ENCODE measurements at places on chromosomes 5 and 9. TPM values are rescaled to one million over a fixed set of nuclear protein-coding genes. Genes with fewer than 3 reads are reported as not detected.
A peak's percentile ranks its signal among the peaks of the same experiment; 100 is the strongest.

Gene NDST1
- 60.7 TPM for total RNA-seq

Gene ROR2
- 5.7 TPM for total RNA-seq

GRCh38 chr9:105711867-105712266, 17.5 kb downstream of the TMEM38B start:
- peaks cover 2% of the 10 kb centered on the region for H3K4me1 ChIP-seq
- DNase-seq, result no peak
- no peaks in the 10 kb centered on the region for H3K36me3 ChIP-seq
- H3K27ac ChIP-seq, result no peak overlapping the region

Gene MXD3
- total RNA-seq, result 6.6 TPM

DNA sequence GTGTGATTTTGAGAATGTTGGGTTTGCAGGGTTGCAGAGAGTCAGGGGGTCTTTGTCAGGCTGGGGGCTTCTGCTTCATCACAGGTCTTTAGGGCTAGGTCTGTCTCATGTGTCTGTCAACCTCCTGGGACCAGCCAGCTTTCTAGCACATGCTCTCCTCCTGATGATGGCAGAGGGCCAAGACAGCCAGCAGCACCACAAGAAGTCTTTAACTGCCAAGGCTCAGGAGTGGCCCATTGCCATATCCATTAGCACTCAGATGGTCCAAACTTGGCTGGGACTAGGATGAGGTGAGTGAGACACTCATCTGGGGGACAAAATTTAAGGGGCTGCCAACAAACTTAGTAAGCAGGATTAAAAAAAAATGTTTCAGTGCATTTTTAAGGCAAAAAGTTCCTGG, 384.2 kb upstream of the CDH10 start:
- H3K27me3 ChIP-seq, result no peaks in the 10 kb centered on the region
- H3K4me1 ChIP-seq, result no peaks in the 10 kb centered on the region
- no peak overlapping the region for H3K4me3 ChIP-seq
- no peak for DNase-seq

Gene TAF11L11
- total RNA-seq, result not detected

- no peaks in the 10 kb centered on the region for H3K4me1 ChIP-seq
- H3K4me3 ChIP-seq, result no peak overlapping the region
- H3K27ac ChIP-seq, result no peak overlapping the region
- H3K27me3 ChIP-seq, result peaks cover 88% of the 10 kb centered on the region
These were observed 193.9 kb downstream of the MEF2C start for GRCh38 chr5:88688984-88689667.

DNA sequence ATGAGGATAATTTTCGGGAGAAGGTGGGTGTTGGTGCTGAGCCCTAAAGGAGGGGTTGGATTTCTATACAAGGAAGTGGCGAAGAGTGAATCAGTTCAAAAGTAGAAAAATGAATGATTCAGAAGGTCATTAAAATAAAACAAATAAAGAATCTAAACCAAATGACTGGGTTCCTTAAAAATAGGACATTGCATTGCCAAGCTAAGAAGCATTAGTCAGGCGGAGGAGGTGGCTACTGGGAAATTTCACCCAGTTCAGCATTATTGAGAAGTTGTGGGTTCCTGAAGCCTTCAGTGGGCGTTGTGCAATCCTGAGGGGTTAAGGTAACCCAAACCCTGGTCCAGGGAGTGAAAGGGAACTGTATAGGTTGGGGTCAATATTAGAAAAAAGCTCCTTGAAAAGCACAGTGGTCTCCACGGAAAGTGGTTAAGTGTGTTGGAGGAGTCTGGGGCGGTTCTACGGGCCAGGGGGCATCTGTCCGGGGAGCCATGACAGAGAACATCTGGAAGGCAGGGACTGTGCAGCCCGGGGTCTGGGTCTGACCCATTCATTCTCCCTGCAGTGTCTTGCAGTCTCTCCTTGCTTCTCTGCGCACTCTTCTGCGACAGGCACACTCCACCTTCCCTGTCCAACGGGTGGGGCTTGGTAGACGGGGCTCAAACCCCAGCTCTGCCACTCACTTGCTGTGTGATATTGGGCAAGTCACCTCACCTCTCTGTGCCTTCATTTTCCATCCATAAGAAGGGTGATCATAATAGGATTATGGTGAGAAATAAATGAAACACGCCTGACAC, 27.6 kb upstream of the DUSP1 start:
- DNase-seq, result no peak
- H3K4me3 ChIP-seq, result no peak overlapping the region
- H3K27me3 ChIP-seq, result no peaks in the 10 kb centered on the region
- no peaks in the 10 kb centered on the region for H3K4me1 ChIP-seq
- no peaks in the 10 kb centered on the region for H3K36me3 ChIP-seq

DNA sequence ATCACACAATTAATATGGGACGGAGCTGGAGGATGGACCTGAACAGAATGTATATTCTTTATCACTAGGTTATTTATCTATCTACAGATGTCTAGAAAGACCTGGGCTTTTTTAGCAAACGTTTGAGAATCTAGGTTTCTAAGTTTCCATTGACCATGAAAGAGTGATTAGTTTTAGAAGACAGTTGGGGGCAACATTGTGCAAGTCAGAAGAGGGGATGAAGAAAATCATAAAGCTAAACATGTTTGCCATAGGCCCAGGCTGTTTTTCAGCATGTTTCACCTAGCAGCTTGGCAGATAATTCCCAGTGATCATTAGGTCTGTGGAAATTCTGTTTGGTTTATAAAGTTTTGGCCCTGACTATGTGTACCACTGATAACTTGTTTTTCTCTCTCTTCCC, 44.1 kb upstream of the CDKN2B start:
- no peaks in the 10 kb centered on the region for H3K36me3 ChIP-seq
- no peaks in the 10 kb centered on the region for H3K27me3 ChIP-seq
- no peak overlapping the region for H3K4me3 ChIP-seq
- H3K27ac ChIP-seq, result no peak overlapping the region
- DNase-seq, result no peak

DNA sequence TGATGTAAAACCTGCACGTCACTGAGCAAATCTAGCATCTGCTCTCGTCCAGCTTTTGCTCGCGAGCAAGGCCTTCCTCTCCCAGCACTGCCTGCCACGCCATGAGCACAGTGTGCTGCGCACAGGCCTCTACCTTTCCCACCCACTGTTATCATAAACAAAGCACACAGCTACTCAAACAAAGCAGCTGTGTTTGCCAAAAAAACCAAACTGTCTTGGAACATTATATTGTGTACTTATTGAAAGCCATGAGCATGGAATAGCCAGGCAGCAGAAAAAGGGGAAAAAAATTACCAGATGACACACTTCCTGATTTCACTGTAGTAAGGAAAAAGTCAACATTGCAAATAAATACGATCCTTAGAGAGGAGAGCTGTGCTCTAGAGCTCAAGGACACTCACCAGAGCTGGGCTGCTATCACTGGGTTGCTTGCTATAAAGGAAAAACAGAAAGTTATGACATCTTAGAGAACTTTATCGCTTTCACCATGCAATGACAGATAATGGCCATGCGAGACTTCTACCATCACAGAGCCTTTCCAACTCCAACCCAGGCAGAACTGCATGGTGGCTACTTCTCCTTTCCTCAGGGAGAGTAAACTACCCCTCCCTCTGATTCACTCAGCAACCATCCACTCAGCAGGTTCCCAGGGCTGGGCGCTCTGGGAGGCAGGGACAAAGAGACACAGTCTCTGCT, 69.6 kb downstream of the EPB41L4B start:
- H3K27ac ChIP-seq, result no peak overlapping the region

- H3K4me3 ChIP-seq, result peak overlapping the region; percentile 68
- no peaks in the 10 kb centered on the region for H3K4me1 ChIP-seq
- peak overlapping the region; percentile 73 for H3K27ac ChIP-seq
- peak; percentile 62 for DNase-seq
- H3K27me3 ChIP-seq, result no peaks in the 10 kb centered on the region
These were observed 737 bp downstream of the RNF180 start for GRCh38 chr5:64166201-64166959.

- H3K4me3 ChIP-seq, result no peak overlapping the region
- DNase-seq, result no peak
- H3K4me1 ChIP-seq, result no peaks in the 10 kb centered on the region
- no peaks in the 10 kb centered on the region for H3K36me3 ChIP-seq
These were observed 2054.2 kb downstream of the MAT2B start for GRCh38 chr5:165559645-165560044.

GRCh38 chr9:18891946-18892670, 140.9 kb downstream of the SAXO1 start:
- H3K27ac ChIP-seq, result no peak overlapping the region
- no peaks in the 10 kb centered on the region for H3K36me3 ChIP-seq
- no peak overlapping the region for H3K4me3 ChIP-seq
- H3K27me3 ChIP-seq, result no peaks in the 10 kb centered on the region
- H3K4me1 ChIP-seq, result no peaks in the 10 kb centered on the region
- no peak for DNase-seq

DNA sequence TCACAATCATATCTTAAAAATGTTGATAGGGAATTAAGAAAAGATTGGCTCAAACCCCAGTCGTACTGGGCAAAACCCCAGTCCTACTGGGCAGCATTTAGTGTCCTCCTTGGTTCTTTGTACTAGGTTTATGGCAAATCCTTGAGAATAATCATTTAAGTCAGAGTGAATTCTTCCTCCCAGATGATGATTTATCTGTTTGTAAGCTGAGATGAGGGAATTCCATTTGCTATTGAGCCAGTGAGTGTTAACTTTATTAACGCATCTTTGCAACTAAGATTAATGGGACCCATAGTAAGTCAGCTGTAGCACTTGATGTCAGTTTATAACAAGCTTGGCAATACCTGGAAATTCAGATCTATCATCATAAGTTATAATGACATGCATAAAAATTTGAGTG, 821.8 kb upstream of the DMAC1 start:
- H3K27me3 ChIP-seq, result no peaks in the 10 kb centered on the region
- H3K4me3 ChIP-seq, result no peak overlapping the region
- no peaks in the 10 kb centered on the region for H3K4me1 ChIP-seq
- no peak for DNase-seq
- no peak overlapping the region for H3K27ac ChIP-seq

Gene TYRP1
- 0.41 TPM for total RNA-seq

GRCh38 chr5:6029811-6030271, 348.5 kb downstream of the MED10 start:
- no peak overlapping the region for H3K27ac ChIP-seq
- H3K4me3 ChIP-seq, result no peak overlapping the region
- no peaks in the 10 kb centered on the region for H3K4me1 ChIP-seq
- H3K27me3 ChIP-seq, result no peaks in the 10 kb centered on the region
- no peaks in the 10 kb centered on the region for H3K36me3 ChIP-seq
- no peak for DNase-seq

DNA sequence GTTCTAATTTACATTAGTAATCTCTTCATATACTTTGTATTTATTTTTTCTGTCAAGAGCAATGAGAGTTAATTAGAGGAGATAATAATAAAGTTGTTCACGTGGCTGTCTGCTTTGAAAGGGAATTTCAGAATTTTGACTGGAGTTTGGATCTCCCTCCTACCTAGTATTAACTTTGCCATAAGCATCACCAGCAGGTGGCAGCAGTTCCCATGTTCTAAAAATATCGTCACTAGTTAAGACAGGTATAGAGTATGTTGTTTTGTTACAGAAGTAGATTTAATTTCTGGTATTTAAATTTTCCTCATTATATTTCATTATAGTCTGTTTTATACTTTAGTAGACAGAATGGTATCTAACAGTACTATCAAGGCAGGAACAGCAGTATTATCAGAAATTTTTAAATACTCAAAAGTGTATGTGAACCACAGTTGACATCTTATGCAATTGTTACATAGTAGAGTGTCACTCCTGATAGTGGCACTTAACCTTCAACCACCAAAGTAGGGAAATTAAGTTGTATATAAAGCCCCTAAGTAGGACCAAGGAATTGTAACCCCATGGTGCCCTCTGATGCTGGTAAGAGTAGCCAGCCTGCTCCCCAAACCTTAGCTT, 20.4 kb downstream of the GNPDA1 start:
- no peaks in the 10 kb centered on the region for H3K27me3 ChIP-seq
- H3K36me3 ChIP-seq, result peaks cover 8% of the 10 kb centered on the region
- no peak overlapping the region for H3K27ac ChIP-seq

Gene IRX2
- total RNA-seq, result 44.2 TPM

GRCh38 chr9:96618209-96619123, 1.2 kb downstream of the CDC14B start:
- H3K4me1 ChIP-seq, result no peaks in the 10 kb centered on the region
- H3K27ac ChIP-seq, result peak overlapping the region; percentile 69
- DNase-seq, result peak; percentile 66

- H3K27me3 ChIP-seq, result no peaks in the 10 kb centered on the region
- no peak overlapping the region for H3K27ac ChIP-seq
- H3K36me3 ChIP-seq, result no peaks in the 10 kb centered on the region
- no peak for DNase-seq
- no peaks in the 10 kb centered on the region for H3K4me1 ChIP-seq
These were observed 16.1 kb downstream of the AMBP start for GRCh38 chr9:114061830-114062474.

DNA sequence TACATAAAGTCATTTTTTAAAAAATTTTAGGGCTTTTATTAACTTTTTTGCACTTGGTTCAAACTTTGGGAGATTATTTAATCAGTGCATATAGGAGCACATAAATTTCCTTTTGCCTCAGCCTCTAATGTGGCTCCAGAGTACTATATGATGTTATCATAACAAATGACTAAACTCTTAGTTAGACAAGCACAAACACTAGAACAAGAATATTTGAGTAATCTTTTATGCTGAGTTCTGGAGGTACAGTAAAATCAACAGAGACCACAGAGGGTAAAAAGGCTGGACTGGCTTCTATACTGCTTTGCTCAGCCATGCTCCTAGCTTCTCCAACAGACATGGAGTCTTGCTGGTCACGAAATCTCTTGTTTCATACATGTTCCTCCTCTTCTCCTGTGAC, 52.5 kb upstream of the SGCD start:
- no peak overlapping the region for H3K4me3 ChIP-seq
- H3K36me3 ChIP-seq, result no peaks in the 10 kb centered on the region
- H3K27ac ChIP-seq, result no peak overlapping the region
- DNase-seq, result no peak
- H3K27me3 ChIP-seq, result no peaks in the 10 kb centered on the region

Gene CPLANE1
- total RNA-seq, result 23.3 TPM

DNA sequence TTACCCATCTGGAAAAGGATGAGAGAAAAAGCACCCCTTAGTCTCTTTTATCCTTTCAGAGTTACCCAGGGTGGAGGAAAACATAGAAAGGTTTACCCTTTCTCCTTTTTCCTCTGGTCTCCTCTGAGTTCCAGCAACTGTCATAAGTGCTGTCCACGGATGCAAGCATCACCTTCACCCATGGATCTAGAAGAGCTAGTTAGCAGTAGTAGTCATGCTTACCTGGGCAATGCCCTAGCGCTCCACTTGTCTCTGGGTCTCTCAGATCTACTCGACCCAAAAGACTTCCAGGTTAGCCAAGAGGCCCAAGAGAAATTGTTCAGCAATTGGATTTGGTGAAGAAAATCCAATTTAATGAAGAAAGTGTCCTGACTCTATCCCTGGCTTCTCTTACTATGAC, 656.2 kb upstream of the PTPRD start:
- H3K4me3 ChIP-seq, result no peak overlapping the region
- H3K27me3 ChIP-seq, result no peaks in the 10 kb centered on the region
- no peak overlapping the region for H3K27ac ChIP-seq
- H3K4me1 ChIP-seq, result no peaks in the 10 kb centered on the region

Data from kidney (tissue), 22 donors.